ENCODE measurements at places on chromosomes 11 and 22. TPM values are rescaled to one million over a fixed set of nuclear protein-coding genes. Genes with fewer than 3 reads are reported as not detected.
A peak's percentile ranks its signal among the peaks of the same experiment; 100 is the strongest.

DNA sequence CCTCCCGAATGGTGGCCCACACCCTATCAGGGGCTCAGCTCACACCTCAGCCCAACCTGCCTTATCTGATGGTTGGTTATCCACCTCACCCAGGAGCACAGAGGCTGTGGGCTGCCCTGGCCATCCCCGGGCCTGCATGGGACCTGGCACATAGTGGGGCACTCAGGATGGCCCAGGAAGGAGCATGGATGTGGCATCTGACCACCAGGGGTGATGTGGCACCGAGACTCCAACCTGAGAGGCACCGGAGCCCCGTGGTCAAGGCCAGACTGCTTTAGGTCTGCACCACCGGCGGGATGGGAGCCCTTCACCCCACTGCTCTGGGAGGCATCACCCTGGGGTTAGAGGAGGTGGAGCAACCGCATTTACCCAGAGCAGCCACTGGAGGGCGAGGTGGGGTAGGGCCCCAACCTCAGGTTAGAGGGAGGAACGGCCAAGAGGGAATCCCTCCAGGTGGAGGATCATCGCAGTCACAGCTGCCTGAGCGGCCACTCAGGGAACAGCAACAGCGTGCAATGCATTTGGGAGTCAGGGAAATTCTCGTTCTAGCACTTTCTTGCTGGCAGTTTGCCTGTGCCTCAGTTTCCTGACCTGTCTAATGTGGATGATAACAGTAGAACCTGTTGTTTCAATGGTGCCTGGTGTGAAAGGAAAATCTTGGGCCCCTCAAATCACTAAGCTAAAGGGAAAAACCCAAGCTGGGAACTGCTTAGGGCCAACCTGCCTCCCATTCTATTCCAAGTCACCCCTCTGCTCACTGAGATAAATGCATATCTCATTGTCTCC lies 52.9 kb upstream of the CARS1 start:
- peak; percentile 65 for DNase-seq

The WNT7B gene
- not detected for total RNA-seq

The CYB561A3 gene
- 43.6 TPM for total RNA-seq

DNA sequence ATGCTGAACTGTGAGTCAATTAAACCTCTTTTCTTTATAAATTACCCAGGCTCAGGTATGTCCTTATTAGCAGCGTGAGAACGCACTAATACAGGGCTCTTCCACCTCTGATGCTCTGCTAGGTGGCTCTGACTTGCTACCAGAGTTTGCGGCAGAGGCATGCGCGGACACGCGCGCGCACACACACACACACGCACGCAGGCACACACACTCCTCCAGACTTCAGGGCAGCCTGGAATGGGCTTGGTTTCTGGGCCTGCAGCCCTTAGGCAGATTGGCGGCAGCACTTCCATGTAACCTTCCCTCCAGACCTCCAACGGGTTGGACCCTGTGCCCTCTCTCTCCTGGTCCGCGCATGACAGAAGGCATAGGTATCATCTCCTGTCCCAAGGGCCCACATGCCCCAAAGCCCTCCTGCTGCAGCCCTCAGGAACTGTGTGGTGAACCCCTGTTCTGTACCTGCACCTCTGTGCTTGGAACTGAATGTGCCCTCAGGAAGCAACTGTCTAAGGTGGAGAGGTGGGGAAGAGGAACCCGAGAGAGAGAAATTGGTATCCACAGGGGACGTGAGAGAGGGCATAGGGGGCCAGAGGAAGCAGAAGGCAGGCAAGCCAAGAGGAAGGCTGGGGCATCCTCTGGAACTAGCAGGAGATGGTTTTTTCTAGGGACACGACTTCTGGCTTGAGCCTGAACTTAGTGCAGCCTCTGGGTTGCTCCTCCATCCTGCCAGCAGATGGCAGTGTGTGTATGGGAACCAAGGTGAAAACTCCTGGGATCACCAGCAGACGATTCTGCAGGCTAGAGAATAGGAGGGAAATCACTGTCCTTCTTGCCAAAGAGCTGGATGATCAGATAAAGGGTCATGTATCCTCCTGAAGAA lies 23.4 kb upstream of the RIC3 start:
- peak; percentile 40 for DNase-seq

The MPEG1 gene
- 1.7 TPM for total RNA-seq

DNA sequence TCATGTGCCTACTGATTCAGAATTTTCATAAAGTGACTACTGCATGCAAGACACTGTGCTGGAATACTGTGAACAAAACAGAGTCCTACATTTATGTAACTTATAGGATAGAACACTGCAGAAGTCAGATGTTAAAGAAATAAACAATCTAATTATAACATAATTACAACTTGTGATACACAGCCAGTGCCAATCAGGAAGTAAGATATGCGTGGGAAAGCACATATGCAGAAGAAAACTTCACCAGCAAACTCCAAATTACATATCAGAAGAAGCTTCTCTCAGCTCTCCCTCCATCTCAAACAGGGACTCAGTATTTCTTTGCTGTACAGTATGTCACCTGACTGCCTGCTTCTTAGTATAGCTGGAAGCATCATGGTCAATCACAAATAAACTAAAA lies 37.4 kb downstream of the PAK1 start:
- no peak for DNase-seq

The MPPED1 gene
- total RNA-seq, result not detected

The ROBO4 gene
- total RNA-seq, result not detected

DNA sequence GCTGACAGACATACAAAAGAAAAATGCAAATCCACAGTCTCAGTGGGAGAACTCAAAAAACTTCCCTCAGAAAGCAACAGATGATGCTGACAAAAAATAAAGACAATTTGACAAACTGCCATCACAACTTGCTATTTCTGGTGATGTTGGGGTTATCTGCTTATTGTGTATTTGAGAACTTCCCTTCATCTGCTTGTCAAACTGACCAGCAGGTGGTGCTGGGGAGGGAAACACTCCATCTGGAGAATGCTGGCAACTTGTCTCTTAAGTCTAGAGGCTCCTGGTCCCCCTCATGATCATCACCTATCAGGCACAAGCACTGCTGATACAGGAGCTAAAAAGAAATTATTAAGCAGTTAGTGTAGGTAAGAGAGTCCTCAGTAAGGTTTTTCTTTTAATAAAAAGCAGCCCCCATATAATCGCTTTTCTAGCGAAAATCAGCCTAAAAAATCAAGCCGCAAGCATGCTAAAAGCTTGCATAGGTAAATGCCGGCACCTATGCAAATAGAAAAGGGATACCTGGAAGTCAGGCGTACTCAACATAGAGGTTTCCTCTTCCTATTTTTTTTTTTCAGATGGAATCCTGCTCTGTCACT lies 9.8 kb upstream of the FAM111B start:
- DNase-seq, result peak; percentile 49

DNA sequence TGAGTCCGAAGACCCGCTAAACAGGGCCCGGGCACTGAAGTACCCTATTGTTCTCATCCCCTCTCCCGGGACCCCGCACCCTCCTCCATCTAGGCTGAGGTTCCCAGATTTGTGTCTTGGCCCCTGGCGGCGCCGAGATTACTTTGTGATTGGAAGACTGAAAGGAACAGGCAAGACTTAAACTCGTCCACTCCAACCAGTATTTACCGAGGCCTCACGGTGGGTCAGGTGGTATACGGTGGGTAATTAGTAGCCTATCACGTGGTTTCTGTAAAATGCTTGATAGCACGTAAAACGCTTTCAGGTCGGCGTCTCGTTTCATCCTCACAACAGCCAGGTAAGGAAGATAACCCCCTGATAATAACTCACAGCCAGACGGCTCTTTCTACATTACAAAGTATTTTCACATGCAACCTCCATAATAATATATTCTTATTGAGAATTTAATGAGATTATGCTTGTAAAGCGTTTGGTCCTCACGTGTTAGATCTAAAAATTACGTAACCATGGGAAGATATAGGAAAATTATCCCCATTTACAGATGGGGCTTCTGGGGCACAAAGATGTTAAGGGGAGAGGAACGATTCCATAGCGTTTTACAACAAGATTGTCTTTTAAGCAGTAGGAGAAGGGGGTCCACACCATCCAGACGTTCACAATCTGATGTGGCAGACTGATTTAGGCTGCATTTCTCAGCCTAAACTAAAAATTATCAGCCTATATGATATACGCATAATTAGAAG lies 642 bp upstream of the PIK3C2A start:
- DNase-seq, result no peak

DNA sequence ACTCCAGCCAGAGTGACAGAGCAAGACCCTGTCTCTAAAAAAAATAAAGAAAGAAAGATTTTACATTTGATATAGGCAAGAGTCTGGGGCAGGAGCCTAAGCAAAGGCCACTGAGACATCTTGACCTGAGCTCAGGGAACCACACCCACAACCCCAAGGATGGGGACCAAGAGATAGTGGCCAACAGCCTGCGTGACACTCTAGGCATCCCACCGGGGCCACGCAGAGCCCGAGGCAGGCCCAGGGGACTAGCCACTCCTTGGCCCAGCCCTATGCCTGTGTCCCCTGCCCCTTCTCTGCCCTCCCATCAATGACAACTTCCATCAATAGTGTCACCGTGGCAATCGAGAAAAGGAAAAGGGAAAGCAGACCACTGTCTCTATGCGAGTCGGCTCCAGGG lies 41.1 kb downstream of the MN1 start:
- no peak for DNase-seq

- DNase-seq, result peak; percentile 100
Measured at GRCh38 chr11:65873318-65874156, 937 bp upstream of the EFEMP2 start.

GRCh38 chr11:66318600-66318970 lies 1.7 kb upstream of the CD248 start:
- DNase-seq, result no peak

The QSER1 gene
- total RNA-seq, result 14.4 TPM

- DNase-seq, result no peak
Measured at GRCh38 chr11:72349616-72350218, 84.6 kb downstream of the CLPB start.

DNA sequence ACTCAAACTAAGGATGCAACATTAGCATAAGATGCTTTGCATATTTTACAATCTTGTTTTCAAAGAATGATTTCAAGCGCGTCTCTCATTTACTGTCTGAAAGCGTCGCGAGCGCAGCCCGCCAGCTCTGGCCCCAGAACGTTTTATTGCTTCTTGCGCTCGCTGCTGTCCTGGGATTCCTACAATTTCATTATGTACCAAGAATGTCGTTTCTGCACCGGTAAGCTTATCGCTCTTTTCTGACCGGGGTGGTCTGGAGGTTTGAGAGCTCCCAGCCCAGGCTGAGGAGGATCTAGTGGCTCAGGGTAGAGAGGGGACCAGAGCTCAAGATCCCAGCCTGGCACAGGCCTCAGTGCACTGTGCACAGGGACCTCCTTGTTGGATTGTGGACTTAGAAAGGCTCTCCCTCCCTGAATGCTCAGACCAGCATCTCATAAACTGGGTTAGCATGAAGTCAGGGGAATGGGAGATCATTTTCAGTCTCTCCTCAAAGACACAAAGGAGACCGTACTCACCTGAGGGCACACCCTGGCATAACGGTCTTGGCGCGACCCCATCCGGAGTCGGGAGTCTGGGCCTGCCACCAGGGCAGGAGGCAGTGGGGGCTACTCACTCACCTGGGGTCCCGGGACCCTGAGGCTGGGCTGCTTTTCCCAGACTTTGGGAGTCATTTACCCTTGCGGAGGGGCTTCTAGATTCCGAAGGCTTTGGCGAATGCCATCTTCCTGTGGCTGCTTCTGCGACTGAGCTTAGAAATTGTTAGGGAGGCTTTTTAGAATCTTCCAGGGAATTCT lies 817.4 kb downstream of the BRD1 start:
- peak; percentile 2 for DNase-seq

The OR10D3 gene
- not detected for total RNA-seq

DNA sequence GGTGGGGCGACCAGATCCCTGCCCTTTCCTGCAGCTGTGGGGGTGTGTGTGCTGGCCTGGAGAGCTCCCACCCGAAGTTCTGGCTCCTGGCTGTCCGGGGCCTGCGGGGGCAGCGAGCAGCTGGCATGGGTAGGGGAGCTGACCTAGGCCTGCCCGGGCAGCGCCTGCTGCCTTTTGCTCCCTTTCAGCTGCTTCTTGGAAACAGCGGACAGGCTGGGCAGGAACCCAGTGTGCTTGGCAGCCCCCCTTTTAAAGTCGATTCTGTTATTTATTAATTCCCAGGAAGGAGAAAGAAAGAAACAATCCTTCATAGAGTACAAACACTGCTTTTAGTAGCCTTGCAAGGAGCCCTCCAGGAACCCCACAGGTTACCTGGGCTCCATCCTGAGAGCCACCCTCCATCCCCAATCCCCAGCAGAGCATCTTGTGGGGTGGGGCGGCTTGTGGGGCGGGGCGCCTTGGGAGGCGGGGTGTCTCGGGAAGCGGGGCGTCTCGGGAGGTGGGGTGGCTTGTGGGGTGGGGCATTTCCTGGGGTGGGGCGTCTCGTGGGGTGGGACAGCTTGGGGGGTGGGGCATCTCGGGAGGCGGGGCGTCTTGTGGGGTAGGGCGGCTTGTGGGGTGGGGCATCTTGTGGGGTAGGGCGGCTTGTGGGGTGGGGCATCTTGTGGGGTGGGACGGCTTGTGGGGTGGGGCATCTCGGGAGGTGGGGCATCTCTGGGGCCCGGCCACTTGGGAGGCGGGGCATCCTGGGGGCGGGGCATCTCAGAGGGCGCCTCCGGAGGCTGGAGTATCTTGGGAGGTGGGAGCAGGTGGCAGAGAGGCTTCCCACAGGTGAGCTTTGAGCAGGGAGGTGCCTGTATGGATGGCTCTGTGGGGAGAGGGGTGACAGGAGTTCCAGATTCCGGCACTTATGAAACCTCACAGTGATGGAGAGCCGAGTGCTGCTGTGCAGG lies 7.0 kb downstream of the CD81 start:
- DNase-seq, result no peak

DNA sequence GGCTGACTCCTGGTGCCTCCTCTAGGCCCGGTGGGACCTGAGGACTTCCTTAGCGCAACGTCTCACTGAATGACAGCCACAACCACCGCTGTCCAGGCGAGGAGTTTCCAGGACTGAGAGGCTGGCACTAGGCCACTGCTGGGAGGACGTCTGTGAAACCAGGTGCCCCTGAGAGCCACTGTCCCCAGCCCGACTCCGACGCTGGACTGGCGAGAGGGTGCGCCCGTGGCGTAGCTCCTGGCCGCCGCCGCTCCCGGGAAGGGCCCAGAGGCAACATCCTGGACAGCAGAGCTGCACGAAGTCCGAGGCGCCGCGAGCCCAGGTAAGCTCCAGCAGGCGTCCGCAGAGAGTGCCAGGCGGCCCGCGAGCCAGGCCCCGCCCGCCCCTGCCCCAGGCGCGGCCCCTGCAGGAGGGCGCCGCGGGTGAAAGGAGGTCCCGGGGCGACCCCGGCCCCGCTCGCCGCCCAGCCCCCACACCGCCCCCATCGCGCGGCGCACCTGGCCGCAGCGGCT lies 525 bp downstream of the DGCR2 start:
- peak; percentile 62 for DNase-seq

GRCh38 chr11:34176751-34177209 lies 71.4 kb downstream of the NAT10 start:
- DNase-seq, result no peak

DNA sequence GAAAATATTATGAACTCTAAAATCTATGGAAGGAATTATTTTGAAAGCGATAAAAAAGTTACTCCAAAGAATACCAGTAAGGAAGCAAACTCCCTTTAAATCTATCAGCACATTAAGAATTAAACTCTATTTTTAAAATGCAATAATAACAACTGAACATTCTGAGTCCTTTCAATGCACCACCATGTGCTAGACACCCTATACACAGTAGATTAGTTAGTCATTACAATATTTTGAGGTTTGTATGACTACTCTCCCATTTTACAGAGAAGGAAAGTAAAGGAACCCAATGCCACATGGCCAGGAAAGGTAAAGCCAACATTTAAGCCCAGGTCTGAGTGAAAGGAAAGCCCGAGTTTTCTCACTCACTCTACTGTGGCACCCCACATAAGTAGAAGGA lies 17.7 kb downstream of the JAML start:
- DNase-seq, result no peak
